HT1080 (cell line): ENCODE measurements at places on chromosomes 7 and 10.
A peak's percentile ranks its signal among the peaks of the same experiment; 100 is the strongest.

DNA sequence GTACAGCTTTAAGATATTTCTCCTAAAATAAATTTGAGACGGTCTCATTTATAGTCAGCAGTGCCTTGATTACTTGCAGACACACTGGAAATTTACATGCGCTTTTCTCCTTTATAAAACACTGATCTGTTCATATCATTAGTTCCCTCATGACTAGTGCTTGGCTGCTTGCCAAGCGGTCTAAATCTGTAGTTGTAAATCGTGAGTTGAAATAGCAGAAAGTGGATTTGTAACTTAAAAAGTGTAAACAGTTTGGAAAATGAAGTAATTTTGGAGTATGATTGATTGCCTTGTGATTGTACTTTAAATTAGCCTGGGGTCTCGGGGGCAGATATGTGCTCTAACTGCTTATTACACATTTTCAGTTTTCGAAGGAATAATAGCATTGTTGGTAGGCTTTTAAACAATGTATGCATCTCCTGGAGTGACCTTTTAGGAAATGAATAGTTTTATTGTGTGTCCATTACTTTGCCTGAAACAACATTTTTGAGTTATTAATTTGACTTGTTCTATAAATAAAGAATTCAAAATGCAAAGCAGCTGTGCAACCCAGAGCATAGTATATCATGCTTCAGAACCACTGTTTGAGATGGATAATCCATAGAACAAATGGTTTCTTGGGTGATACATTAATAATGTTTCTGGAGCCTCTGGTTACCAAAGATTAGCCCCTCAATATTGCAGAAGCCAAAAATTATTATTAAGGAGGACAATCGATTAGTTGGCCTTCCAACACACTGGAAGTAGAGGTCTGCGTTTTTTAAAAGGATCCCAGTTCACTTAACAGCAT lies 73.3 kb downstream of the ARID5B start:
- no peak for DNase-seq

- no peak for DNase-seq
These were observed 190.4 kb upstream of the PLXNA4 start for GRCh38 chr7:132766660-132767059.

- no peak for DNase-seq
These were observed 67.8 kb downstream of the TMEM26 start for GRCh38 chr10:61385231-61386001.

DNA sequence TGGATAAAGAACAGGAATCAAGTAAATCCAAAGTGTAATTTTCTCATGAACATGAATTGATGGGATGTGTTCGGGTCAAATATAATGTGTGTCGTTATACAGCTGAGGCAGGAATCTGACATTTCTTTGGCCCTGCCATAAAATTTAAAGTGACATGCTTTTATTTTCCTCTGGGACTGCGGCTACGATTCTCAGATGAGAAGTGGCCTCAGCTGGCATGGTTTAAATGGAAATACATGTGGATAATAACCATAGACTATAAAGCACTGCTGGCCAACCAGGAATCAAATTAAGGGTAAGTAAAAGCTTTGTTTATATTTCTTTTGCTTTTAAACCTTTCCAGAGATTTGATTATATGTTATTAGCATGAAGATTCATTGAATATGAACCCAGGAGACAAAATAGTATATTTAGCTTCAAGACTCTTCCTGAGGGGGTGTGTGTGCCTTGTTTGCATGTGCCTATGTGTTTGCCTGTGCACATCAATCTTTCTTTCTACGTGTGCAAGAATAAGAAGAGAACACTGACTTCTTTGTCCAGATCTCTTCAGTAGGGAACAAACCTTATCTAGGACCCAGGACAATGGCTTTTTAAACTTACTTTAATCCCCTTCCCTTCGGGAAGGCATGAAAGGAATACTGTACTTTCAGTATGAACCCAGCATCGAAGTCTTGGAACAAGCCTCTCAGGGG lies 629.0 kb upstream of the PFKP start:
- no peak for DNase-seq

- DNase-seq, result peak; percentile 15
These were observed 27.1 kb downstream of the SHOC2 start for GRCh38 chr10:110946496-110946895.
